ENCODE measurements at places on chromosomes 11 and 22.

- DNase-seq: no peak
Observed at GRCh38 chr11:10358696-10359095, 53.8 kb downstream of the ADM start.

DNA sequence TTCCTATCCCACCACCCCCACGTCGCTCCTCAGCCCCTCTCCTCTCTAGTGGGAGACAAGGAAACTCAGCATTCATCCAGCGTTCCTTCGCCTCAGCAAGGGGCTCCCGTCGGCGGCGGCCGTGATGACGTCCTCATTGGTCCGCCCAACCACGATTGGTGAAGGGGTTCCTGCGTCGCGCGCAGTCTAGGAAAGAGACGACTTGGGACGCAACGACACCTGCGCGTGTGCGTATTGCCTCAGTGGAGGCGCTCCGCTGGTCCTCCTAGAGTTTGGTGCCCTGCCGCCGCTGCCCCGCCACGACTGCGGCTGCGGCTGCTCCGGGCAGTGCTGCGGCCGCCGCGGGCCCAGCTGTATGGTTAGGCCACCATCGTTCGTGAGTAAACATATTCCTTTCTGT is 56.6 kb downstream of the CCDC81 start:
- DNase-seq: no peak

- DNase-seq: no peak
Observed at GRCh38 chr11:87320123-87320522, 282.4 kb downstream of the TMEM135 start.

DNA sequence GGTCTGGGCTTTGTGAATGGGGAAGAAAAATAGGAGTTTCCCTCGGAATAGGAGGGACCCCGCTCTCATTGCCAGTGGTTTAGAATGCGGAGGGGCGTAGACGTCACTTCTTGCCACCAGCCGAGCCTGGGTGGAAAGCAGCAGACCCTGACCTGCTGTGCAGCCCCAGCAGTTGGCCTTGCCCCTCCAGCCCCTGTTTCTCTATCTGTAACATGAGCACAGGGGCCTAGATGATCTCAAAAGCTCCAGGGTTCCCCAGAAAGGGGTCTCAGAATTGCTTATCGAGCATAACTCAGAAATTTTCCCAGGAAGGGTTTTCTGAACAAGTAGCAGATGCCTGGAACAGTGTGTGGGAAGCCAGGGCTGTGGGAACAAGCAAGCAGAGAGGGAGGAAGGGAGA is 43.9 kb downstream of the C11orf91 start:
- DNase-seq: no peak

- DNase-seq: no peak
Observed at GRCh38 chr11:91932151-91932821, 292.3 kb upstream of the FAT3 start.

DNA sequence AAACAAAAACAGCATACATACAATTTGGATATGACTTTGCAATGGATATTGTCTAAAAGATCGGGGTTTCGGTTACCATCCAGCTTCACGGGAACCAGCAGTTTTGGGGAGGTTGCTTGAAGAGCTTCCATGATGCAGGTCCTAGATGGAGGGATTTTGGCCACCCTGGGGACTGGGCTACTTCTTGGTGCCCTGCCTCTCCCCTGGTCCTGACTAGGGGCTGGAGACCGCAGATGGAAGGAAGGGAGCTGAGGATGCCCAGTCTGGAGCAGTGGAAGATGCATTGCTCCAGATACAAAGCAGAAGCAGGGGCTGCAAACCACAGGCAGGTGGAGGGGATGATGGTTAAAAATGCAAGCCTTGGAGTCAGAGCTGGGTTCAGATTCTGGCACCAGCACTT is 13.5 kb downstream of the SOX10 start:
- DNase-seq: no peak

GRCh38 chr11:132439711-132440255 is 1069.4 kb downstream of the NTM start:
- DNase-seq: no peak

GRCh38 chr11:121554552-121554951 is 101.8 kb upstream of the SORL1-AS1 start:
- DNase-seq: no peak

DNA sequence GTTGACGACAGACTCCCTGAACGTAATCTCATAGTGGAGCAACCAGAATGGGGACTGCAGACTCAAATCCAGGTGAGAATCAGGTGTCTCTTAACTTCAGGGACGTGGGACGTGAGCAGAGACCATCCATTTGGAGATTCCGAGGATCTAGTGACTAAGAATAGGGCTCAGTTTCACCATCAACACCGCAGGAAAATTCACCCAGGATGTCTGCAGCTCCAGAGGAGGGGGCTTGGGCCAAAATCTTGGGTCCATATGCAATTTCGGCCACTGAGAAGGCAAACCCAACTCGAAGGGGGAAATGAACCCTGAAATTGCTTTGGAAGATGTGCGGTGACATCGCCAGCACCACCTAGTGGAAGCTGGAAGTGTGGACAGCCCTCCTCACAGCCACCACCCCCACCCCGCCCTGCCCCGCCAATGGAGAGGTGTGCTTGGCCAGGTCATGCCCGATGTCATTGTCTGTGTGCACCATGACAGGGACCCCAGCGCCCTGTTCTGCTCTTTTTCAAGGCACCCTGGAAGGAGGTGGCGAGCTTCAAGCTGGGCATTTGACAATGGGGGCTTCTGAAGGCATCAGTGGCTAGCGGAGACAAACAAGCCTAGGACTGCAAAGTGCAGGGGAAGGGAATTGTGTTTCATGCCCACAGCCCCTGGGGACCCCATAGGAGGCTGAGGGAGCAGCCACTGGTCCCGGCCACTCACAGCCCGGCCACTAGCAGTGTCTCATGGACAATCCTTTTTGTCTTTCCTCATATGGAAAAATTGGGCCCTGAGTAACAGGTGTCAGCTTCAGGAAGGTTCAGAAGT is 24.8 kb downstream of the APOL1 start:
- peak; percentile 63 for DNase-seq

- DNase-seq: no peak
Observed at GRCh38 chr11:110433393-110434333, 3.9 kb downstream of the FDX1 start.

DNA sequence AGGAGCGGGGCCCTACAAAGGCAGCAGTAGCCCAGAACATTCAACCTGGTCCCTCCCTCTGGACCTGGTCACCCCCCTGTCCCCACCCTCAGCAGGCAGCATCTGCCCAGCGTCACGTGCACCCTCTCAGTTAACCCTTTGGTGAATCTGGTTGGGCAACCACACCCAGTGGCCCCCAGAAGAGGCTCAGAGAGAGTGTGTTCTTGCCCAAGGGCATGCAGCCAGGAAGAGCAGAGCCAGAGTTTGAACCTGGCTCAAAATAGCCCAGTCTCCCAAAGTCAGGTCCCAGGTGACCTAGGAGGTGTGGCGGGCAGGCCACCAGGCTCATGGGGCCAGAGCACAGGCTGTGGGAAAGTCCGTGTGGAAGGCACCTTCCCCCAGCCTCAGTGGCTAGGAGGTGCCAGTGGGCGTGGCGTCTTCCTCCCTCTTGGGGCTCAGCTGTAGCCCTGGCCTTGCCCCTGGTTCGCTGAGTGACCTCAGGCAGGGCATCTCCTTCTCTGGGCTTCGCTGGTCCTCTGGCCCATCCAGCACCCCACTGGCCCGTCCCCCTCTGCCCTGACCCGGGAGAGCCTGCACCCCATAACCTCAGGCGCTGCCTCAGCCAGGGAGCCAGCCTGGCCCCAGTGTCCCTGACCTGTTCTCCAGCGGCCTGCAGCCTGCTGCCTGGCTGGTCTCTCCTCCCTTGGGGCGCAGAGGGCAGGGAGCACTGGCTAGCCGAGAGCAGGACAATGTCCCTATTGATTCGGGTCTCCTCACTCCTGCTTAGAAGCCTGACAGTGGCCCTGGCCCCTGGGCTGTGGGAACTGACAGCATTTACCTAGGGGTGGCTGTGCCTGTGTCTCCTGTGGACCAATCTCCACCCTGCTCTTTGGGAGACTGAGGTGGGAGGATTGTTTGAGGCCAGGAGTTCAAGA is 7.0 kb downstream of the ALDH3B1 start:
- no peak for DNase-seq

GRCh38 chr11:861105-861479 is 18.4 kb downstream of the TSPAN4 start:
- no peak for DNase-seq

GRCh38 chr22:48781868-48782267 is 1045.8 kb downstream of the BRD1 start:
- no peak for DNase-seq

DNA sequence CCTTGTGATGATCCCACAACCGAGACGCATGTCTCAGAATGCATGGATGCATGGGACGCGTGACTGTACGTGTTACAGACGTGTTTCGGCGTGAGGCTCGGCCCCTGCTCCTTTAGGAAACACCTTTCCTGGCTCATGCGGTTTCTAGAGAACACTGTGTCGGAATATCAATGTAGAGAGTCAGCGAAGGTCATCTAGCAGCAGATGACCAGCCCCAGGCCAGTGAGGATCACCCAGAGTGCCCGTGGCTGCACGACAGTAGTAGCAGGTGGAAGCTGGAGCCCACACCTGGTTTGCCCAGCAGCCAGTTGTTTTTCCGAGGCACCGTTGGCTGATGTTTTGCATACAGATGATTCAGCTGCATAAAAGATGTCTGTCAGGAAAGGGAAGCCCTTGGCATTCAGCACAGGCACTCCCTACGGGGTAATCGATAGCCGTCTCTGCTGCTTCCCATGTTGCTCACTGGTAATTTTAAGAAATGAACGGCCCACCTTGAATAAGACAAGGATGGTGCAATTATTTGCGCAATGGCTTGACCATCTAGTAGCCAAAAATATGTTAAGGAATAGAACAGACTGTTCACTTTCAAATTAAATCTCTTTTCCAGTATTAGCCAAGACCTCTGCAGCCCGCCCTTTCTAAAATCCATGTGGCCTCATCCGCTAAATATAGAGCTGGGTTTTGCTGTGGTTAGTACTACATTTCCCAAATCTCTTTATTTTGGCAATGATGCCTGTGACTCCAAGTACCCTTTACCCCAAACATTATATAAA is 1.1 kb upstream of the CLTCL1 start:
- no peak for DNase-seq

GRCh38 chr11:66226101-66226500 is 42.3 kb upstream of the RAB1B start:
- no peak for DNase-seq

- DNase-seq: no peak
Observed at GRCh38 chr11:67662835-67663531, 11.4 kb downstream of the ALDH3B2 start.

- no peak for DNase-seq
Observed at GRCh38 chr11:10002221-10002620, 291.8 kb downstream of the SBF2 start.

DNA sequence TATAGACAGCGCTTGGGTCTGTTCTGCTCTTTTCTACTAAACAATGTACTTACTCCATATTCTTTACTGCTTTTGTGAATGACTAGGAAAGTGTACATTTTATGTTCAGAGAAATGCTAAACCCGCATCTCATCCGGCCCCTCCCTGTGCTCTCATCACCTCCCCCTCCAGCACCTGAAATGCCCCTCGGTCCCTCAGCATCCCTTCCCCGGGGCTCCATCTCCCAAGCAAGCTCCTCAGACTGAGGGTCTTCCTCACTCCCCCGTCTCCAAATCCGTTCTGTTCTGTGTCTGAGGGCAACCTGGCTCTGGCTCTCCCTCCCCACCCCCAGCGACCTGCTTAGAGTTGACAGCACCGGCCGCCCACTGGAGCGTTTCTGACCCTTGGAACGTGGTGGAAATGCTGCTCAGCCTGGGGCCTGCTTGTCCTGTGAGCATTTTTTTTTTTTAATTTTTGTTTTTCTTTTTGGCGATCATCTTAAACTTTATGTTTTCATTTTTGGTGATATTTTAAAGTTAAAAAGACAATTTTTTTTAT is 1.4 kb downstream of the SELENOO start:
- no peak for DNase-seq

DNA sequence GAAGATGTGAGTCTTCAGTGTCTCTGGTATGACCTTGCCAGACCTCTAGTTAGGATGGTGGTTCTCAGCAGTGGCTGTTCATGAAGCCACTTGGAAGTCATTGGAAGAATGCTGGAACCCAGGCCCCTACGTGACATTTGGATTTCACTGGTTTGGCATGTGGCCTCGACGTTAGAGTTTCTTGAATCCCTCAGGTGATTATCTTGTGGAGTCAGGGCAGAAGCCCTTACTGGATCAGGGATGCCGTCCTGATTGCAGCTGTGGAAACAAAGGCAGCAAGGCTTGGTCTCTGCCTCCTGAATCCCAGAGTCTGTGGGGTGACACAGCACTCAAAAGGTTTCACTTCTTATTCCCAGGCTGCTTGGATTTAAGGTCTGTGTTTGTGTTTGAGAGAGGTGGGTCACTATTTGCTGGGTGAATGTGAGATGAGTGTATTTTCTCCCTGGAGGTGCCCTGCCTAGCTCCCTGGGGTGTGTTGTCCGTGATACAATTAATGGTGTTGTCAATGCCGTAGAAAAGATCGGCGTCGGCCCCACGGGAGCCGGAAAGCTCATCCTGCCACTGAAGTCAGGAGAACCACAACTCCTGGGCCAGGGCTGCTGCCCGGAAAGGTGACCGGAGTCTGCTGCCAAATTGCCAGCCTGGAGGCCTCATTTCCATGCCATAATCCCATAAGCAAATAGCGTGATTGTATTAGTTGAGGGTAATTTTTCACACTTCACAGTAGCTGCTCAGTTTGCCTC is 939.0 kb downstream of the BRD1 start:
- no peak for DNase-seq

- DNase-seq: no peak
Observed at GRCh38 chr11:2917842-2918490, 11.3 kb downstream of the PHLDA2 start.

- peak; percentile 4 for DNase-seq
Observed at GRCh38 chr11:129894278-129895125, 876 bp downstream of the NFRKB start.

- no peak for DNase-seq
Observed at GRCh38 chr22:50739279-50739691, 1.3 kb downstream of the ACR start.

DNA sequence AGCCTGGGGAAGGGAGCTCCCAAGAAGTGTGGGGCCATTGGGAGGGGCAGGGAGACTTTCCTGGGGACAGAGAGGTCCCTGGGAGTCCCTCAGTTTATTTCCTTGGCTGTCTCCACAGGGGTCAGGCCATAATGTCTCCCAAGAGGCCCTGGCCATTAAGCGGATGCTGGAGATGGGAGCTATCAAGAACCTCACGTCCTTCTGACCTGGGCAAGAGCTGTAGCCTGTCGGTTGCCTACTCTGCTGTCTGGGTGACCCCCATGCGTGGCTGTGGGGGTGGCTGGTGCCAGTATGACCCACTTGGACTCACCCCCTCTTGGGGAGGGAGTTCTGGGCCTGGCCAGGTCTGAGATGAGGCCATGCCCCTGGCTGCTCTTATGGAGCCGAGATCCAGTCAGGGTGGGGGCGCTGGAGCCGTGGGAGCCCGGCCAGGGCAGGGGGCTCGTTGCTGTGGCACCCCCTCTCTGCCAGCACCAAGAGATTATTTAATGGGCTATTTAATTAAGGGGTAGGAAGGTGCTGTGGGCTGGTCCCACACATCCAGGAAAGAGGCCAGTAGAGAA is 58.4 kb downstream of the ST3GAL4 start:
- DNase-seq: no peak

Data from CD4-positive, alpha-beta T cell treated with Interleukin-6 at 100 ng/mL for 8 hours (primary cell).